Uterus (tissue), 4 donors: ENCODE measurements at places on chromosomes 5 and 9.

DNA sequence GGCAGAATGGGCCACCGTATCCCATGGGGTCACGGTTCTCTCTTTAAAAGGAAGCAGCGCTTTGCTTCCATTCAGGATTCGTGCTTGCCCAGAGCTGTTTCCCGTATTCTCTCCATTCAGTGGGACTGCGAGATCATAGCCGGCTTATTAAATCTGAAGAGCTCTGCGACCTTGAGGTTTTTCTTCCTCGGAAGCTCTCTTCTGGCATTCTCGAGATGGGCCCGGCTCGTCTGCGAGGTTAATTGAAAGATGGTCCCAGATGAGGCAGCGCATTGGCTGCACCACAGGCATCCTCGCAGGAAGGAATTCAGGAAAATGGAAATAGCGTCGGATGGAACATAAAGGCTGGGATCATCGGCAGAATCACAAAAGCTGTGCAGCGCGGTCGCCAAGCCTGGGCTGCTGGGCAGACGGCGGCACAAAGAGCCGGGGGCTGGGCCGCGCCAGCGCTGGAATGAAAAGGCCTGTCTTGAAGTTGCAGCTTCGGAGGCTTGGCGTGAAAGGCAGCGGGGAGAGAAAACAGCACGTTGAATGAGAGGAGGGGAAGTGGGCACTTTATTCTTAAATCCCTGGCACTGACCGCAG is 236.2 kb downstream of the IRX2 start:
- H3K27me3 ChIP-seq, result no peaks in the 10 kb centered on the region
- no peak overlapping the region for H3K4me3 ChIP-seq
- no peak for DNase-seq
- H3K27ac ChIP-seq, result no peak overlapping the region
- no peaks in the 10 kb centered on the region for H3K4me1 ChIP-seq
- no peaks in the 10 kb centered on the region for H3K36me3 ChIP-seq

- no peak overlapping the region for H3K27ac ChIP-seq
- no peak overlapping the region for H3K4me3 ChIP-seq
- DNase-seq, result no peak
- no peaks in the 10 kb centered on the region for H3K4me1 ChIP-seq
- H3K36me3 ChIP-seq, result no peaks in the 10 kb centered on the region
Observed at GRCh38 chr9:85872463-85872862, 68.5 kb upstream of the NAA35 start.

- no peak overlapping the region for H3K27ac ChIP-seq
- H3K27me3 ChIP-seq, result no peaks in the 10 kb centered on the region
- H3K4me3 ChIP-seq, result no peak overlapping the region
- DNase-seq, result no peak
- no peaks in the 10 kb centered on the region for H3K36me3 ChIP-seq
- no peaks in the 10 kb centered on the region for H3K4me1 ChIP-seq
Observed at GRCh38 chr9:114270120-114270975, 52.5 kb upstream of the ORM1 start.

- no peaks in the 10 kb centered on the region for H3K4me1 ChIP-seq
- no peaks in the 10 kb centered on the region for H3K36me3 ChIP-seq
- no peaks in the 10 kb centered on the region for H3K27me3 ChIP-seq
- no peak overlapping the region for H3K27ac ChIP-seq
Observed at GRCh38 chr9:27977931-27978330, 404.6 kb upstream of the C9orf72 start.

DNA sequence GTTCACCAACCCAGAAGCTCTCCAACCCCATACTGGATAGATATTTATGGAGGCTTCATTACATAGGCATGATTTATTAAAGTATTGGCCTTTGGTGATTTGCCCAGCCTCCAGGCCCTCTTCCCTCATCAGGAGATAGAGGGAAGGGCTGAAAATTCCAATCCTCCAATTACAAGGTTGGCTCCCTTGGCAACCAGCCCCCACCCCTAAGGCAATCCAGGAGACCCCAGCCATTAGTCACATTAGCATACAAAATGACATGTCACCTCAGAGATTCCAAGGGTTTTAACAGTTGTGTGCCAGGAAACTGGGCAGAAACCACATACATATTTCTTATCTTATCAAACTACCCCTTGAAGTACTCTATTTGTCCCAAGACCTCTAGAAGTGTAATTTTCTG is 210.0 kb downstream of the HINT1 start:
- no peaks in the 10 kb centered on the region for H3K4me1 ChIP-seq
- DNase-seq, result no peak
- H3K4me3 ChIP-seq, result no peak overlapping the region
- no peak overlapping the region for H3K27ac ChIP-seq
- no peaks in the 10 kb centered on the region for H3K27me3 ChIP-seq

- H3K27ac ChIP-seq, result no peak overlapping the region
- H3K4me3 ChIP-seq, result no peak overlapping the region
- DNase-seq, result no peak
- H3K4me1 ChIP-seq, result no peaks in the 10 kb centered on the region
- no peaks in the 10 kb centered on the region for H3K27me3 ChIP-seq
Observed at GRCh38 chr5:163163858-163164257, 273.5 kb upstream of the CCNG1 start.

DNA sequence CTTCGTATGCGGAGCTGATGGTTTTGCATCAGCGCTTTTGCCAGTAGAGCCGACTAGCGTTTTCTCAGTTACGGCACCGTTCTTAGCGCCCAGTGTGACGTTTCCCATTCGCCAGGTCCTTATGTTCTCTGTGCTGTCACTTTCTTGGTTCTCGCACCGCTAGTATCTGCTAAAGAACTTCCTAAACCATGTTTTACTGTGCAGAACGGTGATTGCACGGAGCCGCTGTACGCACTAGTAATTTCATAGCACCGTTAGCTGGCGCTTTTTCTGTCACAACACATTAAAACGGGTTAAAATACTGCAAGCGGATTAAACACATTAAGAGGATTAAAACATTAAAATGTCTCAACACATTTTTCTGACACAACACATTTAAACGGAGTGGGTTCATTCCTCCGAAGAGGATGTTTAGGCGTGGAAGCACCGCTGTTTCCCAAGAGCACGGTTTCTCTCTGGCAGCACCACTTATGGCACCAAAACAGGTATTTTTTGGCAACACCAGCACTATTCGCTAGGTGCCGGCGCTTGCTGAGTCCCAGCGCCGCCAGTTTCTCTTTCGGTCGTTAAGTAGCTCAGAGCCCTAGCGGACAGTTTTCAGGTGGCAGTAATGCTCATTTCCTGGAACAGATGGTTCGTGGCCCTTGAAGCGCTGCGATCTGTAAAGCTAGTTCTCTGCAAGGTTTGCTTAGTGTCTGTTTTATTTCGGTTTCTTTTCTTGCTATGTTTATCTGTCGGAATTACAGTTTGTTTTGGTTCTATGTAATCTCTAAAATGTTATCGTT is 20.3 kb downstream of the ANXA2R start:
- no peaks in the 10 kb centered on the region for H3K4me1 ChIP-seq
- H3K36me3 ChIP-seq, result no peaks in the 10 kb centered on the region
- DNase-seq, result peak; percentile 61

- no peaks in the 10 kb centered on the region for H3K36me3 ChIP-seq
- no peak overlapping the region for H3K4me3 ChIP-seq
- no peaks in the 10 kb centered on the region for H3K4me1 ChIP-seq
- H3K27me3 ChIP-seq, result no peaks in the 10 kb centered on the region
Observed at GRCh38 chr9:122029898-122030297, 63.2 kb downstream of the TTLL11 start.
